GM19239 (cell line): ENCODE measurements at places on chromosomes 16 and 17.

GRCh38 chr16:84820771-84821170, 986 bp downstream of the CRISPLD2 start:
- no peak for DNase-seq

DNA sequence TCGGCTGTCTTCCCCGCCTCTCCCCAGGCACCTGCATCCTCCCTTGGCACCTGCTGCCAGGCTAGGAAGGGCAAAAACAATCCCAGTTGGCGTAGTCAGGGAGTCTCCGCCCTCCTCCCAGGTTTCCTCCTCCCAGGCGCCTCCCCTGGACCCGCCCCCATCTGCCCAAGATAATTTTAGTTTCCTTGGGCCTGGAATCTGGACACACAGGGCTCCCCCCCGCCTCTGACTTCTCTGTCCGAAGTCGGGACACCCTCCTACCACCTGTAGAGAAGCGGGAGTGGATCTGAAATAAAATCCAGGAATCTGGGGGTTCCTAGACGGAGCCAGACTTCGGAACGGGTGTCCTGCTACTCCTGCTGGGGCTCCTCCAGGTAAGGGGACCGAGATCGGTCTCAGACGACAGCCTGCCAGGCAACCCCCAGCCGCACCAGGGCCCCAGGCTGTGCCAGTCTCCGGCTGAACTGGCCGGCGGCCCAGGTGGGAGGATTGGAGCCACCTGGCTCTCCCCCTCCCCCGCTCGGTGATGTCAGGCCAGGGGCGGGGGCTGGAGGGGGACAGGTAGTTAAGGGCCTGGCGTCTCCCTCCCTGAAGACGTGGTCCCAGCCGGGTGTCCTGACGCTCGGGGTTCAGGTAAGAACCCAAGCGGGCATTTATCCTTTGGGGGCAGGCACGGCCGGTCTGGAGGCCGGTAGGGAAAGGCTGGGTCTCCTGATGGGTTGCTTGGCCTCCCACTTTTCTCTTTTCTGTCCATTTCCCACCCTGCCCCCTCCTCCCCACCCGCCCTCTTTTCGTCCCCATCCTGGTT, at the start of gene GRB7:
Gene GRB7, plus strand, starts transcription at position 179 of the 808 bp plus-strand sequence. CDS start 4,364 bp downstream, outside the sequence.
- no peak for DNase-seq

DNA sequence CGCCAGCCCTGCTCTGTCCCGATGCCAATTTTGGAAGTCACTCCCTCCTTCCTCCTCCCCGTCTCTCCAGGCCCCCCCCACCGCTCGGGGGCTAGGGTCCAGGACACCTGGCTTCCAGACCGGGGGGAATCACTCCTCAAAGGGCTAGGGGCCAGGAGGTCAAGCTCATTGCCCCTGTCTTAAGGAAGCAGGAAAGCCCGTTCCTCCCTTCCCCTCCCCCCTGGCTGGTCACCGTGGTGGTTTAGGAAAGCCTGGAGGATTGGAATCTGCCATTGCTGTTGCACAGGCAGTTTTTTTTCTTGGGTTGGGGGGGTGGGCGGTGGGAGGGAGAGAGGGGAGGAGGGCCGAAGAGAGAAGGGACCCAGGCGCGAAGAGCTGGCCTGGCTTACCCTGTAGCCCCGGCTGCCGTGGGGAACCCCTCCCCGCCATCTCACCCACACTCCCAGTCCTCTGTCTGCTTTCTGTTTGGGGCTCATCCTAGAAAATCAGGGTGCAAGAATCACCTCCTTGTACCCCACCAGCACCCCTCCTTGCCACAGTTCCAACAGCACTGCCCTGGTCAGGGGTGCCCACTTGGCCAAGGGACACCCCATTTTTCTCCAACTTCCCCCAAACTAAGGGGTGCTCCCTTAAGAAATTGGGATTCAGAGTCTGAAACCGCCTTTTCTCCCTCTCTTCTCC, 2.9 kb upstream of the BCL6B start:
- DNase-seq: no peak

DNA sequence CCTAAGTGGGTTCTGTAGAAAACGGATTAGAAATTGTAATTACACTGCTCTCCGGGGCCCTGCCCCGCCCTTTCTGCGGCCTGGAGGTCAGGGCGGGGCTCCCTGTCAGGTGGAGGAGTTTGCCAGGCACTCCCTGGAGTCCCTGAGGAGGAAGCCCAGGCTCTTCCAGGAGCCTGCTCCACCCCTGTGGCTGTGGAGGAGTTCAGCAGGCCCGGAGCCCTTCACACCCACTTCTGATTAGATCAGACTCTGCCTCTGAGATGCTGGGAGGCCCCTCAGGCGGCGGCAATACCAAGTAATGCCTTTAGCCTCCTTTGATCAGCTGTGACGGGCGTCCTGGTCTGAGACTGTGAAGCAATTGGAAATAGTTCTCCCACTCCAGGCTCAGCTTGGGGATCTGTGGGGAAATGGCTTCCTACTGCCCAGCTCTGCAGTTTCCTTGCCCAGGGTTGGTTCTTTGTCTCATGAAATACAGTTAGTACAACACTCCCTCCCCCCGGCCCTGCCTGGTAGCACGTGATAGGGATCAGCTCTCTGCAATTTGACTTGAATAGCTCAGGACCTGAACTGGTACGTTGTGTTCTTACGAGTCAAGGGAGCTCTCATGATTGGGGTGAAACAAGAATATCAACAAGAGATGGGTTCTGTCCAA, 22.3 kb downstream of the BAIAP2 start:
- no peak for DNase-seq

DNA sequence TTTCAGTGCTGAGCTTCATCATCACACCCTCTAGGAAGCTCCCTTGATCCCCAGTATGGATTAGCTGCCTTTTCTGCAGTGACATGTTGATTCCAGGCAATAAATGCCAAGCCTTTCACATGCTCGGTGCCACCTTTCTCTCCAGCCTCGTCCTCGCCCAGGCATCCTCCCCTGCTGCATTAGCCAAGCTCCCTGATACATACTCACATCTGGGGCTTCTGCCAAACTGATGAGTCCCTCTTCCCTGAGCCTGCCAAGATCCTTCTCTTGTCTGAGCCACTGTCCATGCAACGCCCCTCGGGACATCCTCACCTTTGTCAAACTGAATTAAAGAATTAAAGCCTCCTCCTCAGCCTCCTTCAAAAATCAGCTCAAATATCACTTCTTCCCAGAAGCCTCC, 538.5 kb upstream of the CDH11 start:
- DNase-seq: no peak

GRCh38 chr17:76314392-76315227, 6.5 kb upstream of the QRICH2 start:
- no peak for DNase-seq

DNA sequence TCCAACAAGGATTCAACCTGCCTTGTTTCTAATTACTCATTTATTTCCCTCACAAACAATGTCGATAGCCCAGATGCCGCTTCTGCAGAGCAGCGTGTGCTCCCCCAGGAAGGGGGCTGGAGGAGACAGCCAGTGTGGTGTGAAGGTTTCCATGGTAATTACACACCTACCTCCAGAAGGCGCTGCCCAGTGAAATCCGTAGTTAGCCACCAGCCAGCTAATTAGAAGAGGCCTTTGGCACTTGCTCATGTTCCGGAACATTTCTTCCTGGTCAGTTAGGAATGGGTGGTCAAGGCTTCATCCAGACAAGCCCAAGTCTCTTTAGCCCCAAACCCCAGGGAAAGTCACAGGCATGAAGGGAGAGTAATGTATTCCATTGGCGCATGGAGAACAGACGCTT, 342.5 kb upstream of the C16orf82 start:
- DNase-seq: no peak
